ENCODE measurements at places on chromosomes 4 and X.

- DNase-seq, result no peak
Measured at GRCh38 chrX:67545893-67546495, 2.2 kb downstream of the AR start.

- DNase-seq, result peak; percentile 5
Measured at GRCh38 chr4:80492761-80493160, 157.2 kb downstream of the CFAP299 start.

DNA sequence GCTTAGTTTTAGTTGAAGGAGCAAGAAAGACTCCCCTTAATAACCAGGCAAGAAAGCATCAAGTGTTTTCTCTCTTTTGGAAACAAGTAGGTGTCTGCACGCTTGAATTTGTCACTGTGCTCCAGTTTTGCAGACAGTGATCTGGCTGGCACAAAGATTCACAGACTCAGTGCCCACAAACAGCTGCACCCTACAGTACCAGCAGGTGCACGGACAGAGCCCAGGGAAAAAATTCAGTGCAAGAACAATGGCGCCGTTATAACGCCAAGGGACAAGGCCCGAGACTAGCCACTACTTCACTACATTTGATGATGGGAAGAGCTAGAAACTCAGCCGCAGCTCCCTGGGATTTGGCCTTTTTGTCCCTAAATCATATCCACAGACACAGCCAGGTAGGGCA, 56.0 kb downstream of the ZNF827 start:
- DNase-seq, result no peak

DNA sequence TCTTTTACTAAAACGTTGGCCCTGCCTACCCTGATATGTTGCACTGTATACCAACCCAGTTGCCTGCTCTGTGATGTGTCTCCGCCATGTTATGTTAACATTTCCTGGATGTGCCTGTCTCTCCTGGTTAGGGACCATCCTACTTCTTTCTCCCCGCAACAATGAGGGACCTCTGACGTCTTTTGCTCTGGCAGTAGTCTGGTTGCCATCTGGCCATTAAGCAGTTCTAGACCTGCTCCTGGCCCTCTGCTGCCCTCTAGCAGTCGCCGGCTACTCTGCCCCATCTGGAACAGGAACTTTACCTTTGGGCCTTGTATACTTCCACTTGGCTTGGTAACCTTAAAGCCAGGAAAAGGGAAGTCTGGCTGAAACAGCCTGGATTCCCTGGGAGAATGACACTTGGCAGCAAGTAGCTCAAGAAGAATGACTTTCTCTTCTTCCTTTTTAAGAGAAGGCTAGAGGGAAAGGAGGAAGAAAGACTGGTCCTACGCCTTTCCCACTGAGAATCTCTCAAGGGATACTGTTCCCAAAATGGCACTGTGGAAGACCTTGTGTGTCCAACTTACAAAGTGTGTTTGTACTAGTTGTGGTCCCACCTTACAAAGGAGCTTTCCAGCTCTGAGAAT, 63.5 kb downstream of the GPC3 start:
- no peak for DNase-seq

DNA sequence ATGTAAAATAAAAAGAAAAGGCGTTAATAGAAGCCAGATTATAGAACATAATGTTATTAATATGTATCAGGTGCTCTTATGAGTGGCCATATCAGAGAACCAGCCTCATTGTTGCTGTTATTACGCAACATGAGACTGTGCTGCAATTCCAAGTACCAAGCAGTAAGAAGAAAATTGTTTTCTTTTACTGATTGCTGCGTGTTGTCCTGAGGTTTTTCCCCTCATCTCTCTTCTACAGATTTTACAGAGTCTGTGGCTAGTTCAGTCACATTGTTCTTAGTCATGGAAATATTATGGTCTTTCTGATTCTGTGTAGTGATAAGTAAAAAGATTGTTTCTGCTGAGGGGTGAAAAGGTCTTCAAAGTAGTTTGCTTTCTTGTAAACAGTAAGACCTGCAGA, 55.9 kb downstream of the NPNT start:
- no peak for DNase-seq

DNA sequence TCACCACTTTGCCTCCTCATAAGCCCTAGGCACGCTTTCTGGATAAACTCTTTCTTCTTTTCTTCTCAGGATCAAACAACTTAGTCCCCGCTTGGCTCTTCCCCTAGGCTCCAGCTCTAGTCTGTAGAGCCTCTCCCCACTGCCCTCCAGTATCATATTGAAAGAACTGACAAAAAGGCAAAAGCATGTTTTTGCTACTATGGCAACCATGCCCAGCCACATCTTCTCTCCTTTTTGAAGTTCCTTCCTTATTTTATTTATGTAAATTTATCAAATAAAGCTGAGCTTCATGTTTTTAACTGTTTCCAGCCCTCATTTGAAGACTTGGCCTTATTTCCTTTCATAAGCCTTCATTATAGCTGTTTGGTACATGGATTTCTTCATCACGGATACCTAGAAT, 86.0 kb upstream of the LIMCH1 start:
- DNase-seq, result no peak

DNA sequence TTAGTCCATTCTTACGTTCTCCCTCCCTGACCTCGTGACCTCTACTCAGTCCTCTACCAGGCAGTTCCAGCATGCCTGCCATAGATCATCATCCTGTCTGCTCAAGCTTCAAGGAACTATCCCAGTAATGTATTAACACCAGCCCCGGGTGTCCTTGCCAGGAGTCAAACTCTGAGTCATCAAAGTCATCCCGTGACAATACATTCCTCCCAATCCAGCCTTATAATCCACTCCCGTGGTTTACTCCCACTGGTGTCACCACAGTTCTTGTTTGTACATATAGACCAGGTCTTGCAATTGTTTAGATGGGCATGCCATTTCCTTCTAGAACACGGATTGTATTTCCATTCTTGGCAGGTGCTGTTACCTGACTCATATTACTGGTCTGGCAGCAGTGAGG, 68.7 kb upstream of the TAB3 start:
- DNase-seq, result no peak

GRCh38 chrX:10981506-10981905, 129.6 kb upstream of the HCCS start:
- DNase-seq, result no peak

DNA sequence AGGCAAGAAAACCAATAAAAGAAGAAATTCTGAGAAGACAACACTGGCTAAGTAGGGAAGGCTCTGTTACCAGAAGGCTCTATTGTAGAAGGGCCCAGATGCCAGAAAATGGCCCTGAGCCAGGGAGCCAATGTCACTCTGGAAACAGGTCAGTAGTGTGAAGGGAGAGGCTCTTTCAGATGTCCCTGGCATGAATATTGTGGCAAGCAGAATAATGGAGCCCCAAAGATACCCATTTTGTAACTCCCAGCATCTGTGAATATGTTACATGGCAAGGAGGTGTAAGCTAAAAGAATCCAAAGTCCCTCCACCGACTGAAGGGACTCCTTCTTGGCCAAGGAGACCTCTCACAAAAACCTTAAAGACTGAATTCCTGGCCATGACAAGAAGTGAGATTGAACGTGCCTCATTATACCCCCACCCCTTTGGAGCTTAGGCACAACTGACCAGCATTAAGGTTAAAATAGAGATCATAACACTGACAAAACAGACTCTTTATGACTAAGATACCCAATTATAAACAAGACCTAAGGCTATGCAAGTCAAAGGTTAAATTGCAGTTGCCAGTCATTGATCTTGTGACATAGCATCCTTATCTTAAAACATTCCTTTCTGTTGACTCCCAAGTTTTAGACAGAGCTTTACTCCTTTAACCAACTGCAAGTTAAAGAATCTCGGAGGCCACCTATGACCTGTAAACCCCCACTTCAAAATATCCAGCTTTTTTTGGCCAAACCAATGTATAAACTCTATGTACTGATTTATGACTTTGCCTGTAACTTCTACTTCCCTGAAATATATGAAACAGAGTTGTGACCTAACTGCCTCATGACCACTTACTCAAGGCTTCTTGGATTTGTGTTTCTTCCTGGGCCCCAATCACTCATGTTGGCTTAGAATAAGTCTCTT, 42.2 kb upstream of the SMIM10 start:
- DNase-seq, result no peak

GRCh38 chr4:76644831-76645485, 209.9 kb downstream of the SHROOM3 start:
- no peak for DNase-seq

Measured in stimulated activated CD8-positive, alpha-beta memory T cell treated with anti-CD3 and anti-CD28 coated beads, Interleukin-12 subunit alpha, Interleukin-12 subunit beta, amount 100 ng/mL, for 4 hours (primary cell).